ENCODE measurements at places on chromosomes 6 and 20.

- DNase-seq = no peak
Measured at GRCh38 chr6:6609450-6609849, 20.9 kb downstream of the LY86 start.

GRCh38 chr6:161186173-161186769 lies 87.6 kb downstream of the AGPAT4 start:
- DNase-seq = no peak

GRCh38 chr6:14440215-14440910 lies 322.8 kb downstream of the CD83 start:
- no peak for DNase-seq

GRCh38 chr6:54698974-54699373 lies 147.6 kb upstream of the FAM83B start:
- DNase-seq = no peak

DNA sequence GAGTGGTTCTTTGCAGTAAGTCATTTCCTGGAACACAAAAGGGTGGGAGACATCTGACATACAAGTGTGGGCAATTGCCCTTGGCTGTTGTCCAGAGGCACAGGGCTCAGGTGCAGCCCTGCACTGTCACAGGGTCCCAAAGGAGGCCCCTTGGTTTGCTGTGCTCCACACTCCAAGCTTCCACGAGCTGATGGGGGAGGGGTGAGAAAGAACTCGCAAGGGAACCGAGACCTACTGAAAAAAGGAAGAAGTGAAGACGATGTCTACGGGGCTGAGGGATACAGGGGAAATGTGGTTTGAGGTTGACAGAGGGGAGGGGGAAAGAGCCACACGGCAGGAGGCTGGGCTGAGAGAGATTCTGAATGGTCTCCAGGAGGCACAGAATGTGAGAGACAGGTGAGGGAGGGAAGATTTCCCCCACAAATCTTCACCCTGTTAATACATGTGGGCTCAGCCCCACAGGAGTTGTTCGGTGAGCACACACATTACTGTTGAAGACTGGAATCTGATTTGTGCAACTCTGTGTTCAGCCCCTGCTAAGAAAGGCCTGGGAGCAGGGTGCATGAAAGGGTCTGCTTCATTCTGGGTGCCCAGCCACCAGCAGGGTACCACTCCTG lies 123.4 kb downstream of the LY86 start:
- no peak for DNase-seq

- DNase-seq = no peak
Measured at GRCh38 chr6:139154881-139155547, 20.1 kb downstream of the HECA start.

- DNase-seq = no peak
Measured at GRCh38 chr6:50978380-50979170, 159.9 kb downstream of the TFAP2B start.

GRCh38 chr20:36856691-36857635 lies 19.0 kb upstream of the TLDC2 start:
- no peak for DNase-seq

- no peak for DNase-seq
Measured at GRCh38 chr20:16132036-16132798, 441.0 kb downstream of the KIF16B start.

GRCh38 chr6:85015396-85015990 lies 251.1 kb upstream of the TBX18 start:
- no peak for DNase-seq

DNA sequence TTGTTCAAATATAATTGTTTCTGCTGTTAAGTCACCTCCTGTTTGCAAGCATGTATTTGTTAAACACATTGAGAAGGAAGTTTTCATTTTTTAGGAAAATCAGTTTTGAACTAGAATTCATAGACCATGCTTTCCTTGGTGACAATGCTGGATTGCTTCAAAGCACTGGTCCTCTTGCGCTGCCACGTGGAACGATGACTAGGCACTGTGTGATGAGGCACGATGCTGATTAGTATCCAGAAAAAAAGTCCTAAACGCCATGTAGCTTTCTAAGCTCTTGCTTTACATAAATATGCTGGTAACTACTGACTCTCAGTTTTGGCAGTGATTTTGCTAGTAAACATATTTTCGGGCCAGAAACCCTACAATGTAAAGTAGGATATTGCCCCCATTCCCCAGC lies 11.1 kb upstream of the EXOC2 start:
- no peak for DNase-seq

GRCh38 chr6:145808239-145808638 lies 6.4 kb downstream of the FBXO30 start:
- no peak for DNase-seq

GRCh38 chr6:159982731-159983506 lies 14.0 kb downstream of the IGF2R start:
- no peak for DNase-seq

GRCh38 chr6:169555971-169556617 lies 145.7 kb downstream of the WDR27 start:
- DNase-seq = no peak

DNA sequence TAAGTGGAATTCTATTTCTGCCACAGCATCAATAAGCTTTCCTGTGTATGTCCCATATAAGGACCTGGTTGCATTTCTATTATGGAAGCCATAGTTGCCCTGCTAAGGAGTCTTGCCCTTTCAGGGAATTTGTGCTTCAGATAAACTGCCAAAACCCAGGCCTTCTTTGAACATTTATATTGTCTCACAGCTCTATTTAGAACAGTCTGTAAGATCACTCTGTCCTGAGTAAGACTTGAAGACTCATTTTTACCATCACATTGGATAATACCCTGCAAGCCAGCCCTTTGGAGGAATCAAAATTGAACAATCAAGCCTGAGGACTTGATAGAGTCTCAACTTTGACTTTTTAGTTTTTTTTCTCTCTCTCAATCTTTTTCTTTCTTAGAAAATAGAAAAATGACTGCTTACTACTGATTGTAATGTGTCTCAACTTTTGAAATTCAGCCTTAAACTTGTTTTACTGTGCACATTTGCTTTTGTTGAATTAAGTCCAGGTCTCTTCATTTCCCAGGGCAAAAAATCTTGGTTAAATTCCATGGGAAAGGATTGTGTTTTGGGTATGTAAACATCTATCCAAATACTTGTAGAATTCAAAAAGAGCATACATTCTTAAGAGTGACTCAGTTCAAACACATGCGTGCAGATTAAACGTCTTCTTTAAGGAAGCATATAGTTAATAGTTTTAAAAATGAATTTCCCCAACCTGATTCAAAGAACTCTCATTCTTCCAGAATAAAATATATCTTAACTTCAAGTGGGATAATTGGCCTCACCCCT lies 91.2 kb downstream of the PLCB1 start:
- DNase-seq = no peak

DNA sequence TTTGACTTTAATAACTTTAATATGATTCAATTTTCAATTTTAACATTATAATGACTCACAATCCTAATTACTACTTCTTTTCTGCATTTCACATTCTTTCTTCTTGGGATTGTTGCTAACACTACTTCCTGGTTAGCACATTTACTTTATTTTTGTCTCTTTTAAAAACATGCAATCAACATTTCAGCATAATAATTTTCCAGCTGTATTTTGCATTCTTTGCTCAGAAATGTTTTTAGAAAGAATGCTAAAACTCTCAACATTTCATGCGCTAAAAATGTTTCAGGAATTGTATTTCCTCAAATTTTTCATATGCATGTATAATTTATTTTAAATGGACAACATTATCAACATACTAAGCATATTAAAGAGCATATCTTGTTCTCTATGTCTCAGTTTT lies 1302.1 kb upstream of the GJE1 start:
- DNase-seq = no peak

GRCh38 chr20:48808382-48809034 lies 19.3 kb downstream of the PREX1 start:
- no peak for DNase-seq

- DNase-seq = peak; percentile 76
Measured at GRCh38 chr20:50958615-50959542, at the start of gene MOCS3. Gene MOCS3, plus strand, starts transcription at chr20:50958818. Its CDS starts 25 bp downstream, at chr20:50958843.

DNA sequence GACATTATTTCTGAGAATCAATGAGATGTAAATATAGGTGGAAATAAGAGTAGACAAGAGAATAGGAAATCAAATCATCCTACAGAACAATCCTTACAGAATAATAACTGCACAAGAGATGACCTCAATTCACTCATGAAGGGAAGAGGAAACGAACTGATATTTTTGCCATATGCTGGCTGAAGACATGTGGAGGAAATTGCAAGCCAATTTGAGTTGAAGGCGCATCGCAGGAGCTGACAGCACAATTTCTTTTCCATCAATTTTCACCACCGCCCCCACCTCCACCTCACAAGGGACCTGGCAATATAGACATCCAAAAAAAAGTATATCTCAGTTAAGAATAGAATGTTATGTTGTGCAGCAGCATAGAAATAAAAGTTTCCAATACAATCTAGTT lies 20.3 kb downstream of the CITED2 start:
- no peak for DNase-seq

DNA sequence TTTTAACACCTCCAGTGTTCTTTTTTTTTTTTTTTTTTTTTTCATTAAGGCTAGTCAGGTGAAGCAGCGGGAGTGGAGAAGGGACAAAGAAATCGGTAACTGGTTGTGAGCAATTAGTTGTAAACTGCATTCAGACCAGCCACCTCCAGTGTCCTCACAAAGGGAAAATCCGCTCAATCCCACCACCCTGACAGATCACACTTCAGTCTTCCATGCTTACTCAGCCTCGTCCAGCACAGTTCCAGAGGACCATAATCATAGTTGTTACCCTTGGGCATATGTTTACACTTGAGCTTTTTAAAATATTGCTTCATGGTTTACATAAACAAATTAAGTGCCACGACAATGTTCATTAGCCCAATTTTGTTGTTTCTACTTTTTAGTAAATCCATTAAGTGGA lies 10.2 kb downstream of the DYNLRB1 start:
- no peak for DNase-seq

DNA sequence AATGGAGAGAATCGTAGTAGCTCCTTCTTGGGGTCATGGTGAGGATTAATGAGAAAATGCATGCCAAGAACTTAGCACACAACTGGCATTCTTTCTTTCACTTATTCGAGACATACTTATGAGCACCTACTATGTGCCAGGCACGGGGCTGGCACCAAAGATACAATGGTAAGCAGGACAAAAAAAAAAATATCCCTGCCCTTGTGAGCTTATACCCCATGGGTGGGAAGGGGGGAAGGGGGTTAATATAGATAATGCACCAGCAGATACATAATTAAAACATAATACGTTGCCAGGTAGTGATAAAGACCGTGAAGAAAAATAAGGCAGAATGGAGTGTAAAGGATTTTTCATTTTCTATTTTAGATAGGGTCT lies 8.3 kb downstream of the SLC13A3 start:
- DNase-seq = no peak

DNA sequence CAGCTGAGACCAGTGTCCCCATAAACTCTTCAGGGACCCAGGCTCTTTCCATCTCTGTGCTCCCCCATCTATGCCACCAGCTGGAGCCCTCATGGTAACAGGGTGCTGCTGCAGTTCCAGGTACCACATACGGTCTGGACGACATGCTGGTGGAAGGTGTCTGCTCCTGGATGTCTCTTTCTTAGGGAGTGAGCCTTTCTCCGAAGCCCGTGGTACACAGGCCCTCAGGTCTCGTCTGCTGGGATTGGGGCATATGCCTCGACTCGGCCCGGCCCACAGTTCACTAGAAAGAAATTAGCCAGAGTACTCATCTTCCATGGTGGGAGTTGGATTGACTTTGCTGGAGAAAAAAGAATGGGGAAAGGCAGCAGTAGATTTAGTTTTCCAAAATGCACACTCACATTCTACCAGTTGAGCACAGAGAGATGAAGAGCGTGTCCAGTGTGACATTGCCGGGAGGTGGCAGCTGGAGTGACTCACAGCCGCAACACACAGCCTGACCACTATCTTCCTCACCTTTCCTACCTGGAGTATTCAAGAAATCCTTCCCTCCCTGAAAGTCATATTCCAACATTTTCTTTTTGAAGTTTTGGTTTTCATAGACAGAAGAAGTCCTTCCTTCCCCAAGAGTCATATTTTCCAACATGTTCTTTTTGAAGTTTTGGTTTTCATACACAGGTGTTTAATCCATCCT lies 18.6 kb upstream of the SPO11 start:
- DNase-seq = no peak

- no peak for DNase-seq
Measured at GRCh38 chr20:62835931-62836861, 19.3 kb downstream of the COL9A3 start.

DNA sequence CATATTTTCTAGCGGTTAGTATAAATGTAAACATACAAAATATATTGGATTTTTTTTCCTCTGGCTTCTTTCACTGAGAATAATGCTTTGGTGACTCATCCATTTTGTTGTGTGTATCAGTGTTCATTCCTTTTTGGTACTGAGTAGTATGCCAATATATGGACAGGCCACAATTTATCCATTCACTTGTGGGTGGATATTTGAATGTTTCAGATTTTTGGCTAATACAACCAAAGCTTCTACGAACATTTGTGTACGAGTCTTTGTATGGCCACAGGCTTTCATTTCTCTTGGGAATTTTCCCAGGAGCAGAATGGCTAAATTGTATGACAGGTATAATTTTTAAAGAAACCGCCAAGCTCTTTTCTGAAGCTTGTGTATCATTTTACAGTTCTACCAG lies 677.5 kb downstream of the HDGFL1 start:
- DNase-seq = no peak

GRCh38 chr6:84251891-84252539 lies 24.6 kb upstream of the CEP162 start:
- DNase-seq = no peak

DNA sequence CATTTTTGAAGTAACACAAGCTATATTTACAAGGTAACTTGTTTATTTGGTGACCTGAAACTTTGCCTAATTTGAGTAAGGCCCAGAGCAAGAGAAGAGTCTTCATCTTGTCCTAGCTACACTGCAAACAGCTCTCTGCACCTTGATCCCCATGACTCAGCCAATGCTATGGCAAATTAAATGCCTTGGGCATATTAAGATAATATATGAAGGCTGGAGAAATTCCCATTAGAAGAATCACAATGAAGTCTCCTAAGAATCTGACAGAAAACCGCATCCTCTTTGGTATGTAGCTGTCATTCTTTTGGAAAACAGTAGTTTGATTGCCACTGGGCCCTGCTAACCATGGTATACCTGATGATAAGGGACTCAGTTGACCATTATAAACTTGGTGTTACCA lies 204.5 kb downstream of the UBE3D start:
- no peak for DNase-seq

DNA sequence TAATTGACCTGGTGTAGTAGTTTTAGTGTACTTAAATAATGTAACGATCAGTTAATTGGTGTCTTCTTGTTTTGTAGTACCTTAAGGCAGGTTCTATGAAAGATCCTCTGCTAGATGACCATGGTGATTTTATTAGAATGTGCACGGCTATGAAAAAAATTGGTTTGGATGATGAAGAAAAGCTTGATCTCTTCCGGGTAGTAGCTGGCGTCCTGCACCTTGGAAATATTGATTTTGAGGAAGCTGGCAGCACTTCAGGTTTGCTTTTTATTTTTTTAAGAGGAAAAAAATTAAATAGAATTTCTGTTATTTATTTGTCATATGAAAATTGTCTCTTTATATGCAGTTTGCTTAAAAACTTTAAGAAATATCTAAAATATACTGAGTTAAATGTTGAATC lies 99.2 kb downstream of the MYO6 start:
- DNase-seq = no peak

DNA sequence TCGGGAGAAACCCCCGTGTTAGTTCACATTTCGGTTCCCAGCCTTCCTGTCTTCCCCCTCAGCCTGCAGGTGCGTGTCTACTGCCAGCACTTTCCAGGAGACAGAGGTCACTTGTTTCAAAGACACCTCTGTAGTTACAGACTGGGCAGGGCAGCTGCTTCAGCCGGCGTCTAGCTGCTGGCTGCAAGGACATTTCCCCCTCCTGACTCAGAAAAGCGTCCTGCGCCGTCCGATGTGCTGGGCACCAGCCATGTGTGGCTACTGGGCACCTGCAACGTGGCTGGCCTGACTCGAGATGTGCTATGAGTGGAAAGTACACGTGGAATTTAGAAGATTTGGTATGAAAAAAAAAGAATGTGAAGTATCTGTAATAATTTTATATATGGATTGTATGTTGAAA lies 37.6 kb downstream of the RRBP1 start:
- no peak for DNase-seq
